ENCODE measurements at places on chromosomes 3 and 15.

GRCh38 chr3:146529021-146529420 lies 15.4 kb downstream of the PLSCR1 start:
- no peak for DNase-seq

GRCh38 chr15:41139619-41140018 lies 23.5 kb upstream of the INO80 start:
- no peak for DNase-seq

GRCh38 chr15:65146438-65146837 lies 12.8 kb upstream of the PDCD7 start:
- DNase-seq = no peak

DNA sequence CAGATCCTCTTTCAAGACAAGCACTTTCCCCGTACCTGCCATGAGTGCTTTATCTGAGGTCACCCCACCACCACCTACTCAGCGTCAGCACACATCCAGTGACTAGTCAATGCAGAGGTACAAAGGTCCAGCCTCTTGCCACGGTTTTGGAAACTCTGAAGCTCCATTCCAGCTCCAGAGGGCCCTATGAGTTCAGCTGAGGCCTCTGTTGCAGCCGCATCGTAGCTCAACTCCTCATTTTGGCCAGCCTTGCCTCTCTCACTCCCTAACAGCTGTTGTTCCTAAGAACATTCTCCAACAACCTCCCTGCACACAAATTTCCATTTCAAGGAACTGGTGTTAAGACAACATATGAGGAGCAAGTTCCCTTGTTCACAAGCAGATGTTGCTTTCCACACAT lies 405.1 kb upstream of the PROK2 start:
- no peak for DNase-seq

DNA sequence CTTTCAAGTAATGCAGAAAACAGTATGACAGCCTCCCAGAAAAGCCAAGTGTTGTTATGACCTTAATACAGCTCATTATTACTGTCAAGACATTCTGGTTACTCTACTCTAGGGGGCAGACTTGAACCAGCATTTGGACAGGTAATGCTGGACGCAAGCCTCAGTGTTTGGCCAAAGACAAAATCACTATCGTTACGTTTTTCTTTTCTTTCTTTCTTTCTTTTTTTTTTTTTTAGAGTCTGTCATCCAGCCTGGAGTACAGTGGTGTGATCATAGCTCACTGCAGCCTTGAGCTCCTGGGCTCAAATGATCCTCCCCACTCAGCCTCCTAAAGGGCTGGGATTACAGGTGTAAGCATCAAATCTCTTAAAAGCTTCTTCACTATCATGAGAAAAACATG lies 29.4 kb upstream of the TMEM45A start:
- no peak for DNase-seq

- no peak for DNase-seq
Observed at GRCh38 chr3:179953993-179954870, 82.5 kb downstream of the PEX5L start.

GRCh38 chr3:125000661-125001060 lies 55.1 kb downstream of the HEG1 start:
- no peak for DNase-seq

GRCh38 chr3:5181469-5182141 lies 5.9 kb upstream of the EDEM1 start:
- DNase-seq = no peak

- no peak for DNase-seq
Observed at GRCh38 chr3:18354701-18355100, 70.4 kb downstream of the SATB1 start.

DNA sequence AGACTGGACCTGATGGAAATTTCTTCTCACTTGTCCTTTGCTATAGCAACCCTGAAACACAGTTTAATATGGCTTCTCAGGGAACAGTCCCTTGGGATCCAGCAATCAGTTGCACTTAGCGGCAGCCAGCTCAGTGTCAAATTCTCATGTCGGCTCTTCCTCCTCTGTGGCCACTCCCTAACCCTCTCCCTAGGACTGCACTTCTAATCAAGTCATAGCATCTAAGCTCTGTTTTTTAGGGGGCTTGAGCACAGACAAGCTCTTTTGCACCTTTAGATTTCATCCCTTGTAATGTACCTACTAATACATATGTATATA lies 250.5 kb upstream of the TLE3 start:
- no peak for DNase-seq

DNA sequence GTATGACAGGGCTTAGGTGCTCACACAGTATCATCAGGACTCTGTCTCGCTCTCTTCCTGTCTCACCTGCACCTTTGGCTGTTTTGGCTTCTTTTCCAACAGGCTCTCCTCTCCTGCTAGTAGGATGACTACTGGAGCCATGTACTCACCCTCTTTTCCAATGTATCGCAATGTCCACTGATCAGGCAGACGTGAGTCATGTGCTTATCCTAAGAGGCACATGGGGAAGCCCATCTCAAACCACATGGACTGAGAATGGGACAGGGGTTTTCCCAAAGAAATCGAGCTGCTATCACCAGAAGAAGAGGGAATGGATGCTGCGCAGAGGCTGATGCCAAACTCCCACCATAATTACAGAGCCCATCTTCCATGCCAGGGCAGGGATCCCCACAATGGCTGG lies 180.6 kb downstream of the IL5RA start:
- no peak for DNase-seq

Measured in activated T-helper 1 cell treated with anti-CD3 and anti-CD28 coated beads, Interleukin-2, amount 50 U/mL, for 16 hours (primary cell).